ENCODE measurements at places on chromosomes 12 and 14.

DNA sequence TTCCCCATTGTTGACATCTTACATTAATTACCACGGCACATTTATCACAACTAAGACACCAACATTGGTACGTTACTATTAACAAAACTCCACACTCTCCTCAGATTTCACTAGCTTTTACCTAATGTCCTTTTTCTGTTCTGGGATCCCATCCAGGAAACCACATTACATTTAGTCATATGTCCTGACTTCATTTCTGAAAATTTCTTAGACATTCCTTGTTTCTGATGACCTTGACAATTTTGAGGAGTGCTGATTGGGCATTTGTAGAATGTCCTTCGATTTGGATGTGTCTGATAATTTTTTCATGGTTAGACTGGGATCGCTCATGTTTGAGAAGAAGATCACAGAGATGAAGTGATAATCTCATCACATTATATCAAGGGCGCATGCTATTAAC, 34.6 kb upstream of the ACSM4 start:
- DNase-seq = no peak
- H3K27me3 ChIP-seq = no peaks in the 10 kb centered on the region
- H3K27ac ChIP-seq = no peak overlapping the region
- H3K4me1 ChIP-seq = no peaks in the 10 kb centered on the region
- H3K36me3 ChIP-seq = no peaks in the 10 kb centered on the region

GRCh38 chr12:49190974-49191373, 2.1 kb upstream of the TUBA1A start:
- peaks cover 9% of the 10 kb centered on the region for H3K36me3 ChIP-seq
- H3K4me3 ChIP-seq = no peak overlapping the region
- no peak overlapping the region for H3K27ac ChIP-seq
- no peaks in the 10 kb centered on the region for H3K27me3 ChIP-seq
- no peak for DNase-seq

GRCh38 chr14:56142314-56142713, 24.1 kb downstream of the PELI2 start:
- H3K4me1 ChIP-seq = no peaks in the 10 kb centered on the region
- H3K27me3 ChIP-seq = no peaks in the 10 kb centered on the region
- H3K36me3 ChIP-seq = no peaks in the 10 kb centered on the region
- no peak for DNase-seq

- H3K4me3 ChIP-seq = no peak overlapping the region
- no peaks in the 10 kb centered on the region for H3K4me1 ChIP-seq
- DNase-seq = peak; percentile 45
- H3K27me3 ChIP-seq = peaks cover 21% of the 10 kb centered on the region
- H3K27ac ChIP-seq = no peak overlapping the region
- no peaks in the 10 kb centered on the region for H3K36me3 ChIP-seq
Measured at GRCh38 chr12:118979763-118980406, 1.5 kb upstream of the SRRM4 start.

DNA sequence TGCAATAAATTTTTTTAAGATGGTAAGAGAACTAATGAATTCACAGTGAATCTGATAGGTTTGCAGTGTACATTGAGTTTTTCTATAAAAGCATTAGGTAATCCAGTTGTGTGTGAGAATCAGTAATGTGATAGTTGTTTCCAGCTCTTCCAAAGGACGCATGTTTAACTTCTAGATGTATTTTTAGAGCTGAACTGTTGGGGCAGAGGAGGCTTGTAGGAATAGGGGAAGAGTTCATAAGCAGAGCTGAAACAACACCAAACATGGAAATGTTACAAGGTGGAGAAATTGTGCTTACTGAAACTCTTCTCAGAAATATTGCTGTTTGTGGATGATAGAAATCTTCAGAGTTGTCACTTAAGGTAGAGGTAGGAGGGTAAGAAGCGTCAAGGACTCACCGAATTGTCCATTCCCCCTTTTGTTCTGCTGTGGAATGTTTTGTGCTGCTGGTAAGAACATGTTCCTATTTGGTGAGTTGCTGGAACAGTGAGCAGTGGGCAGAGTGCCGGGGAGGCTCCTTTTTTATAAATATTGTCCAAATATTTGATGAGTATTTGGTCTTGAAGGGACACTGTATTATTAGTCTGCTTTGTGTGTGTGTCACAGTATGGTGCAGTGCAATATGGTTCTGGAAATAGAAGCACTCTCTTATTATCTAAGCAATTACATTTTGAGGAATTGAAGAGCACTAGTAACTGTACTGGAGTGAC, 76.7 kb downstream of the ANO6 start:
- no peak for DNase-seq
- no peak overlapping the region for H3K4me3 ChIP-seq
- H3K36me3 ChIP-seq = no peaks in the 10 kb centered on the region
- H3K27me3 ChIP-seq = no peaks in the 10 kb centered on the region

- peaks cover 19% of the 10 kb centered on the region for H3K4me1 ChIP-seq
- no peak overlapping the region for H3K27ac ChIP-seq
- no peak for DNase-seq
- H3K27me3 ChIP-seq = peaks cover 3% of the 10 kb centered on the region
Measured at GRCh38 chr14:90839024-90839888, 23.0 kb upstream of the TTC7B start.

GRCh38 chr14:35133542-35134328, 11.4 kb downstream of the PRORP start:
- no peaks in the 10 kb centered on the region for H3K27me3 ChIP-seq
- H3K4me3 ChIP-seq = no peak overlapping the region
- no peaks in the 10 kb centered on the region for H3K4me1 ChIP-seq
- H3K36me3 ChIP-seq = peaks cover 7% of the 10 kb centered on the region
- no peak for DNase-seq
- H3K27ac ChIP-seq = no peak overlapping the region

DNA sequence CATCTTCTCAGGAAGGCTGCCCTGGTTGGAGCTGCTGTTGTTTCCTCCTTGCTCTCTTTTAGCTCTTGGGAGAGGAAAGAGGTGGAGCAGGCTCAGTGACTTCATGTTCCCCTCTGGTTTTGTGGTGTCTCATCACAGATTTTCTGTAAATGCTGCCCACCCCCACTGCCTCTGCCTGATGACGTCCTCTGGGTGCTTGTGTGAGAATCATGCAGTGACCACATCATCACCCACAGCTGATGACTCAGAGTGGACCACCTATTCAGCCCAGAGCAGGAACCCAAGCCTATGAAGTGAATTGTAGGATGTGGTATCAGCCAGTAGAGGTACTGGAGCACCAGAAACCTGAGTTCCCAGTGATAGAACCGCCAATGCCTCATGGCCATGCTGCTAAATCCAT, at the start of gene GZMB:
Gene GZMB, minus strand, starts transcription at position 33 of the 400 bp plus-strand sequence. Its CDS starts 30 bp downstream, at position 3.
- H3K4me1 ChIP-seq = peaks cover 52% of the 10 kb centered on the region
- peaks cover 33% of the 10 kb centered on the region for H3K36me3 ChIP-seq
- H3K4me3 ChIP-seq = peak within 1 kb of the TSS; percentile 72
- DNase-seq = peak; percentile 87

- DNase-seq = no peak
- no peaks in the 10 kb centered on the region for H3K27me3 ChIP-seq
- H3K4me1 ChIP-seq = peaks cover 18% of the 10 kb centered on the region
- no peak overlapping the region for H3K4me3 ChIP-seq
- H3K27ac ChIP-seq = no peak overlapping the region
- H3K36me3 ChIP-seq = peaks cover 14% of the 10 kb centered on the region
Measured at GRCh38 chr12:111754671-111755070, 12.1 kb upstream of the ALDH2 start.

GRCh38 chr12:812950-813349, 60.6 kb downstream of the WNK1 start:
- H3K4me1 ChIP-seq = peaks cover 9% of the 10 kb centered on the region
- no peak overlapping the region for H3K27ac ChIP-seq
- no peaks in the 10 kb centered on the region for H3K36me3 ChIP-seq
- DNase-seq = no peak
- H3K4me3 ChIP-seq = no peak overlapping the region

DNA sequence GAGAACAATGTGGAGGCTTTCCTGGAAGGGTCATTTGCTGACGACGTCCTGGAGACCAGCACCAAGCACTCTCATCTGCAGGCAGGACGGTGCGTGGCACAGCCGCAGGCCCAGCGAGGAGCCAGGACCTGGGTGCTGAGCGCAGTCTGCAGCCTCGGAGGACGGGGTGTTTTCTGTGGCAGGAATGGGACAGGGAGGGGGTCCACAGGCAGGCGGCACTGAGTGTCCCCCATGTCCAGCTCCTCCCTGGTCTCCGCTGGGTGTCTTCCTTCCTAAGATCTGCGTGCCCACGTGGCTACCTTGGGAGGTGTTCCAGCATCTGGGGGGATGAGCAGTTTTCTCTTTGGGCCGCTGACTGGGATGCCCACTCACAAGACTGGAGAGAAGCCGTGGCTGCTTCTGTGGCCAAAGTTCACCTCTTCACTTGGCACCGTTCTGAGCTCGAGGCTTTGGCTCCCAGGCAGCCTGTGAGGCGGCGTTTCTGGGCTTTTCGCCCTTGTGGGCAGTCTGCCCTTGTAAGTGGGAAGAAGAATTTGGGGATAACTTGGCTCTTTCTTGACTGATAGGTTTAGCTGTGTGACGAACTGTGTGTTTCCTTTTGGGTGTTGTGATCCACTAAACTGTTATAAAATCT, 72.2 kb downstream of the NOC4L start:
- H3K4me1 ChIP-seq = peaks cover 13% of the 10 kb centered on the region
- H3K4me3 ChIP-seq = no peak overlapping the region
- no peaks in the 10 kb centered on the region for H3K36me3 ChIP-seq
- DNase-seq = no peak
- peaks cover 4% of the 10 kb centered on the region for H3K27me3 ChIP-seq

GRCh38 chr12:123149088-123149487, 1.8 kb downstream of the PITPNM2 start:
- no peak overlapping the region for H3K27ac ChIP-seq
- H3K4me1 ChIP-seq = peaks cover 29% of the 10 kb centered on the region
- DNase-seq = no peak
- no peak overlapping the region for H3K4me3 ChIP-seq
- H3K27me3 ChIP-seq = no peaks in the 10 kb centered on the region
- H3K36me3 ChIP-seq = no peaks in the 10 kb centered on the region

DNA sequence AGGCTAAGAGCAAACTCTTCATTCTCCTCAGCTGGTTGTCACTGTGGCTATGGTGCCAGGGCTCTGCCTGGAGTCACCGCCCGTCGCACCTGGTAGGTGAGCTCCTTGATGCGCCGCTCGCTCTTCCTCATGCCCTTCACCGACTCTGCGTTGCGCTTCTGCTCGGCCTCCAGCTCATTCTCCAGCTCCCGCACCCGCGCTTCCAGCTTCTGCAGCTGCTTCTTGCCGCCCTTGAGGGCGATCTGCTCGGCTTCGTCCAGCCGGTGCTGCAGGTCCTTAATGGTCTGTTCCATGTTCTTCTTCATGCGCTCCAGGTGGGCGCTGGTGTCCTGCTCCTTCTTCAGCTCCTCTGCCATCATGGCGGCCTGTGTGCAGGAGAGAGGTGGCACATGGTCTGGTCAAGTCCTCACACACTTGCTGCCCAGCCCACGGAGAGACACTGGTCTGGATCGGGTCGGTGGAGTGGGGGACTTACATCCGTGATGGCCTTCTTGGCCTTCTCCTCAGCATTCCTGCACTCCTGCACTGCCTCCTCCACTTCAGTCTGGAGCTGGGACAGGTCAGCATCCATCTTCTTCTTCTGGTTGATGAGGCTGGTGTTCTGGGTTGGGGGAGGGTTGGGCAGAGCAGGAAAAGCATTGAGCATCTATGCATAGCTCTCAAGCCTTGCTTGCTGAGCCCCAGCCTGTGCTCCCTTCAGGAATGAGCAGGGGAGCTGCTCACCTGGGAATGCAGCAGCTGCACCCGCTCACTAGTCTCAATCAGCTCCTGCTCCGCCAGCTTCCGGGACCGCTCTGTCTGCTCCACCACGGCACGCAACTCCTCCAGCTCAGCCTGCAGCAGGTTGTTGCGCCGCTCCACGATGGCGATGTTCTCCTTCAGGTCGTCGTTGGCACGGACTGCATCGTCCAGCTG, 7.1 kb upstream of the MYH6 start:
- H3K36me3 ChIP-seq = no peaks in the 10 kb centered on the region
- H3K27me3 ChIP-seq = no peaks in the 10 kb centered on the region
- no peaks in the 10 kb centered on the region for H3K4me1 ChIP-seq
- no peak for DNase-seq
- H3K27ac ChIP-seq = no peak overlapping the region
- no peak overlapping the region for H3K4me3 ChIP-seq

DNA sequence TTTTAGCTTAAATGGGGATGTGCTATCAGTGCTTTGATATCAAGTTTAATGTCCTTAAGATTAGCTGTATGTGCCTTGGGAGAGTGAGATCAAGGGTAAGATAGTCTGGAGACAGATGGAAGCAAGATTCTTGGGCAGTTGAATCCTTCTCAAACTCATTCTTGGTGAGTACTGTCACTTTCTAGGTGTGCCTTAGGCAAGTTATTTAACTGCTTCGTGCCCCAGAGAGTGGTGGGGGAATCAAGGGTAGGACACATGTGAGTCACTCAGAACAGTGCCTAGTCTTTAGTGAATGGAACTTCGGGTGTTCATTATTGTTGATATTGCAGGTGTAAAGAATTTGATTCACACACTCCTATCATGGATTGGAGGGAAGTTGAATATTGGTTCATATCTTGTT, 803.7 kb downstream of the DIO2 start:
- H3K36me3 ChIP-seq = no peaks in the 10 kb centered on the region
- no peak overlapping the region for H3K4me3 ChIP-seq
- H3K27me3 ChIP-seq = no peaks in the 10 kb centered on the region
- no peak for DNase-seq
- no peaks in the 10 kb centered on the region for H3K4me1 ChIP-seq

DNA sequence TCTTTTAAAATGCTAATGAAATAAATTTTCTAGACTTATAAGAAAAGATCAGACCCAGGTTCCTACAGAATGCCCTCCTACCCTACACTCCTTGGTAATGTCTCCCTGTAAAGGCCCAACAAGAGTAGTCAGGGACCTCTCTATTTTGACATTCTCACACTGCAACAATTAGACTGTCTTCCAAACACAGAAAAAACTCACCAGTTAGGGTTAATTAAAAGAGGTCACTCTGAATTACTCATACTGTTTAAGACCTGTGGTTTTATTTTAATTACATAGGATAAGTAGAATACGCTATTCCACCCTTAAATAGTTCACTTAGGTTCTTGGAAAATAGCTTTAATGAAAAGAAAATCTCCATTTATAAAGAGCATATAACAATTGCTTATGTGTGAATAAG, 142.4 kb downstream of the ITPR2 start:
- peaks cover 8% of the 10 kb centered on the region for H3K36me3 ChIP-seq
- no peak overlapping the region for H3K4me3 ChIP-seq
- H3K27ac ChIP-seq = no peak overlapping the region
- DNase-seq = no peak

- no peaks in the 10 kb centered on the region for H3K36me3 ChIP-seq
- no peaks in the 10 kb centered on the region for H3K27me3 ChIP-seq
- no peak for DNase-seq
- no peak overlapping the region for H3K4me3 ChIP-seq
- no peaks in the 10 kb centered on the region for H3K4me1 ChIP-seq
Measured at GRCh38 chr14:35929186-35929585, 103.0 kb downstream of the BRMS1L start.

Measured in natural killer cell (primary cell).